ENCODE measurements at places on chromosomes 5 and 9.

DNA sequence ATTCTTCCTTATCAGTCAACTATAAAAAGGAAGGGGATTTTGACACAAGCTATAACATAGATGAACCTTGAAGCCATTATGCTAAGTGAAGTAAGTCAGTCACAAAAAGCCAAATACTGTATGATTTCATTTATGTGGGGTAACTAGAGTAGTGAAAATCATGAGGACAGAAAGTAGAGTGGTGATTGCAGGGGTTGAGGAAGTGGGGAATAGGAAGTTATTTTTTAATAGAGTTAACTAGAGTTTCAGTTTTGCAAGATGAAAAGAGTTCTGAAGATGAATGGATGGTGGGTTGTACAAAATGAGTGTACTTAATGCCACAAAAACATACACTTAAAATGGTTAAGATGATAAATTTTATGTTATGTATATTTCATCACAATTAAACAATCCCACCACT lies 65.4 kb upstream of the FAM174A start:
- DNase-seq: no peak

DNA sequence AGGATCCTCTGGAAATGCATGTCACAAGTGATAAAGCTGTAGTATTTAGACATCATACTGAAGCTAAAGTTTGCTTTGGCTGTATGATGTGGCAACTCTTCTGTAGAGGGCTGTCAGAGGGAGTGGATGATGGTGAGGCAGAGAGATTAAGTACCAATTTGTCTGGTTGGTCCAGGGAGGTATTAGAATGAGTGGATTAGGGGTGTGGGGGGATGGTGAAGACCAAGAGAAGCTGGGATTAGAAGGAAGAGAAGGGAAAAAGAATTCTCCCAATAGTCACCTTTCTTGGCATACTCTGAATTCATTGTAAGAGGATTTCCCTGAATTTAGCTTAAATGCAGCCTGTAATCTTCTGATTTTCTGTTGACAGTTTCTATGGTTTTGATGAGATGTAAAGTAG lies 3.6 kb downstream of the PCDHAC2 start:
- no peak for DNase-seq

- no peak for DNase-seq
These were observed 32.7 kb upstream of the TXNDC8 start for GRCh38 chr9:110370315-110370714.

DNA sequence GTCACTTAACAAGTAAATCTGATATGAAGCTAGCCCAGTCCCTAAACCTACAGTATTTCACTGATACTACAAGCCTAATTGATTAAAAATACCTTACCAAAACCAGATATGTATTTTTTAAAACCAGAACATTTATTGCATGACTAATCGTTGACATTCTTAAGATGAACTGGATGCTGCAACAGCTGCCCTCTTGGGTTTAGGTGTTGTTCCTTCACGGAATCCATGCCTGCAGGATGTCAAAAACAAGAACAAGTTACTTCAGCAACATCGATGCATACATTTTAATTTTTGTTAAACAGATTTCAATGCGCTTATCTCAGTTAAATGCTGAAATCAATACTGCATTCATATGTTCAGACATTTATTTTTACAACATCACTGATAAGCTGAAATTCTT lies 2.7 kb downstream of the RPL37 start:
- DNase-seq: no peak

- DNase-seq: no peak
These were observed 20.6 kb upstream of the OMD start for GRCh38 chr9:92444841-92445240.

GRCh38 chr5:127919818-127920217 lies 163.7 kb upstream of the SLC12A2 start:
- DNase-seq: no peak

- DNase-seq: no peak
These were observed 212.0 kb downstream of the ADAMTS12 start for GRCh38 chr5:33679791-33680190.

GRCh38 chr9:83999141-83999918 lies 18.7 kb downstream of the RMI1 start:
- no peak for DNase-seq

GRCh38 chr5:73844165-73844564 lies 218.2 kb downstream of the ARHGEF28 start:
- no peak for DNase-seq

DNA sequence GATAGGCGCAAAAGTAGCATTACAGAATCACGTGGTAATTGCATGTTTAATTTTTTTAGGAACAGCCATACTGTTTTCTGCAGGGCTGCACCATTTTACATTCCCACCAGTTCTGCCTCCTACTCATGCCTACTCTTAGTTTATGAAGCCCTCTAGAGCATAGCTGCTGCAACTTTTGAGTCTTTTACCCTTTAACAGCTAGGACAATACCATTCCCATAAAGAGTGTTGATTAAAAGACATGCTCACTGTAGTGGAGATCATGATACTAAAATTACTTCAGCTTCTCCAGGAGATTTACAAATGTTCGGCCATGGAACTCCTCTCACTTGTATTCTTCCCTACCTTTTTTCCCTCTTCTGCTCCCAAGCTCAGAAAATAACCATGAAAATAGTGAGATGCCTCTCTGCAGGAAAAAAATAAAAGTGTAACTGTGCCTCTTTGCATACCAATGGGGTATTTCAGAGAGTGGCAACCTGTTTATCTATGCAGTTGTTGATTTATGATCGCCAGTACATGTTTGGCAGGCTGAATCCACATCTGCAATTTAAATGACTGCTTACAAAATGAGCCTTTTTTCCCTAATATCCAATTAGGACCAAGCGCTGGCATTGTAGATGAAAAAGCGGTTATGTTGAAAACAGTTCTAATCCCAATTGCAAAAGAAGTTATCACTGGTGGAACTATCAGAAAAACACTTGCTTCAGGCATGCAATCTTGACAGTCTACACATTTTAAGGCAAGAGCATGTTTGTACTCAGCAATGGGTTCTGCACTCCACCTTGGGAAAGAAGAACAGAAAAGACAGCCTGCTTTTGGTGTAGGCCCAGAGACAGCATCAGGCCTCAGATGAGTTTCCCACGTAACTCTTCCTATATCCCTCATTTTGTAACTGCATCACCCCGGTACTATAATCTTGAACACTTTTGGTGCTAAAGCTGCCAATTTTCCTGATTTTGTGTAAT lies 131.1 kb downstream of the ADAMTSL1 start:
- no peak for DNase-seq

DNA sequence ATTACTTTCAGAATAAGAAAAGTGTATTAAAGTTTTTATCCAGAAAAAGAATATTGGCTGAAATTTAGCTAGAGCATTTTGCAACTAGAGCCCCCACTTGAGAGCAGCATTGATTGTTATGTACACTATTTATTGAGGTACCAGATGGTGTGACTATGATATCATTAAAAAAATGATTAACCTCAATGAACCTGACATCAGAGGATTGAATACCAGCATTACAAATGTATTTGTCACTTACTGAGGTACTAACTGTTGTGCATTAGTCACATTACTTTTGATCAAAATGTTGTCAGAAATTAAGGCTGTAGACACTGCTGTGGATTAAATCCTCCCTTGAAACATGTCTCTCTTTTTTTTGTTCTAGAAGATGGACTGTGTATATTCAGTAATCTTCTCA lies 127.8 kb upstream of the DHFR start:
- no peak for DNase-seq

DNA sequence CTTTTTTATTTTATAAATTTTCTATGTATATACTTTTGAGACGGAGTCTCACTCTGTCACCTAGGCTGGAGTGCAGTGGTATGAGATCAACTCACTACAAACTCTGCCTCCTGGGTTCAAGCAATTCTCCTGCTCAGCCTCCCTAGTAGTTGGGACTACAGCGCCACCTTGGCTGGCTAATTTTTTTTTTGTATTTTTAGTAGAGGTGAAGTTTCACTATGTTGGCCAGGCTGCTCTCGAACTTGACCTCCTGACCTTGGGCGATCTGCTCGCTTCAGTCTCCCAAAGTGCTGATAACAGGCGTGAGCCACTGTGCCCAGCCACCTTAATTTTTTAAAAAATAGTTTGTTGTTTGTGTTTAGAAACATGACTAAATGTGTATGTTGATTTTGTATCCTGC lies 76.6 kb downstream of the FBXO4 start:
- no peak for DNase-seq

DNA sequence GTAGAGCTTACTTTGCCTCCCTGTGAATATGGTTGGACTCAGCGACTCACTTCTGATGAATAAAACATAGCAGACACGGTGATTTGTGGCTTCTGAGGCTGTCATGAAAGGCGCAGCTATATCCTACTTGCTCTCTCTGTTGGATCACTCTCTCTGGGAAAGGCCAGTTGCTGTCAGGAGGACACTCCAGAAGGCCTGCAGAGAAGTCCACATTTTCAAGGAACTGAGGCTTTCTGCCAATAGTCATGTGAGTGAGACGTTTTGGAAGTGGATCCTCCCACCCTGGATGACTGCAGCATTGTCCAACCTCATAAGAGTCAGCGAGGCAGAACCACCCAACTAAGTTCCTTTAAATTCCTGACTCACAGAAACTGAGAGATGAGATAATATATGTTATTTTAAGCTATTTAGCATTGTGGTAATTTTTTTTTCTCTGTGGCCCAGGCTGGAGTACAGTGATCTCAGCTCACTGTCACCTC lies 156.0 kb upstream of the MAST4 start:
- DNase-seq: peak; percentile 1

DNA sequence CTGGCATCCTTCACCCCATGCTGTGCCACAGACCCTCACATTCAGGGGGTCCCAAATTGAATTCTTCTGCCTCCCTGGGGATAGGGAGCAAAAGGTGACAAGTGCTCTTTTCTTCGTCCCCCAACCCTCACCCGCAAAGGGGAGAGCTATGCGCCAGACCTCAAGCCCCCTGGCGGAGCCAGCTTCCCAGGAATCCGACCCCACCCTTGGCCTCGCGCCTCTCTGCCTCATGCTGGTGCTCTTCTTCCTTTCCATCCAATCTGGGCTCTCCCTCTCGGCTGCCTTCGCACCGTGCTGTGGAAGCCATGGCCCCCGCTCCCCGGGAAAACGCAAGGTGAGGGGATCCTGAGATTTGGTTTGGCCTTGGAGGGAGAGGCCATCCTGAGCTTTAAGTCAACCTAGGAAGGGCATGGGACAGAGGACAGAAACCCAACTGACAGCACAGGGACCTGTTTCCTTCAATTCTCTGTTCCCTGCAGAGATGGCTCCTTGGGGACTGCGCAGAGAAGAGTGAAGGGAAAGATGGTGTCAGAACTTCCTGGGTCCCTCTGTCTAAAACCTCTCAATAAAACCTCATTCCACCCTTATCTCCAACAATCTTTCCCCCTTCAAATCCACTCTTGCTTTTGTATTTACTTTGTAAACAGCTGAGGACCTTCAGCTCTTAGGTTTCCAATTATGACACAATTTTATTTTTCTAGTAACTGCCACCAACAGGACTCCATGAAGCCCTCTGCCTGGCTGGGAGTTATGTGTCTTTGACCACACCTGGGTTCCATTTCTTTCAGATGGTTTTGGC lies 36.3 kb upstream of the CRB2 start:
- no peak for DNase-seq

- DNase-seq: no peak
These were observed 16.9 kb downstream of the C9orf85 start for GRCh38 chr9:71928376-71928775.

DNA sequence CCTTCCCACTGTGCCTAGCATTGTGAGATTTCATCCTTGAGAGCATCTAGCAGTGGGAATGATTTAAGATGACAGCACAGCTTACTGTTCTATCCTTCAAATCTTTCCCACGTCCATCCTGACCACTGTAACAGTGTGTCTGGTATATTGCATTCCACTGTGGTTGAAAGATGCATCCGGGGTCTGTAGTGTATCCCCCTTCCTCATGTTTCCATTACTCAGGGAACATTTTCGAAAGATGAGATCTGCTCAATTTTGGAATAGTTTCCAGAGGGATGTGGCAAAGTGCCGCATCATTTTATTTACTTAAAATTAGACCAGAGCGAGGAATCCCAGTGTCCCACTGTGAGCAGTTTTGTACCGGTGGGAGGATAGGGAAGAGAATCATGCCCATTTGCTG lies 407.1 kb upstream of the PAPPA start:
- no peak for DNase-seq
